ENCODE measurements at places on chromosomes 7 and 10.

DNA sequence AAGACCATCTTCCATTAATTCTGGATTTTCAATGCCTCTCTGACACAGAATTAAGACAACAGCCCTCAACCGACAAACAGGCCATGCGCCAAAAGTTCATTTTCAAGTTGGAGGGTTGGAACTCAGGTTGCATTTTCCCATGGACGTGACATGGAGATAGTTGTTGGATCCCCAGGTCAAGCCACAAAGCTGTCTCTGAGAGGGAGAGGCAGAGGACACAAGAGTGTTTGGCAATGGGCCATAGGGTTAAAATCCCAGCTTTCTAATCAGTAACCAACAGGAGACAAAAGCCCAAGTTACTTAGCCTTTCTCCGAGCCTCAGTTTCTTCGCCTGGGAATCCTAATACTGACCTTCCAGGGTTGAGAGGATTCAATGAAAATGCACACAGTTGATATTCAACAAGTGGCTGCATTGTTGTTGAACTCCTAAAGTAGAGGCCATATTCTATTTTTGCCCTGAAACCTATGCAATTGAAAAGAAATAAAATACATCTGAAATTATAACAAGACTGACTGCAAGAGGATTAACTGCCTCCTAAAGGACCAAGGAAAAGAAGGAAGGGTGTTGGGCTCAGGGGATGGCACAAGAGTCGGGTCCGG is 44.3 kb downstream of the SORBS1 start:
- no peak for DNase-seq

- DNase-seq: no peak
Observed at GRCh38 chr10:106780632-106781031, 383.9 kb downstream of the SORCS1 start.

GRCh38 chr7:110948280-110948679 is 142.6 kb upstream of the LRRN3 start:
- DNase-seq: no peak

GRCh38 chr10:36506261-36506660 is 619.1 kb upstream of the ANKRD30A start:
- DNase-seq: no peak

DNA sequence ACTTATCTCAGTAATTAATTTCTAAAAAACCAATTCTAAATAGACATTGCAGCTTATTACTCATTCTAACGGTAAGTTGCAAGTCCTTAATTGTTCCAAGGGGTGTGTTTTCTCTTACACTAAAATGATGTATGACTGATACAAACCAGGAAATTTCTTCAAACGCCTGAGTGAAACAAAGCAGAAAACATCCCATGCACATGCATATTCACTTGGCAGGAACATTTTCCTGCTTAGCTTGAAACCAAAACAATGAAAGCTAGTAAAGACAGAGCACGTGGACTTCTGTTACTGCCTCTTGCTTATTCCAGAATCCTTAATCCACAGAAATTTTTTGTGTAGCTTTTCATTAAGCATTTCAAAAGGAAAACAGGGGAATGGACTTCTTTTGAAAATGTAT is 187.7 kb downstream of the MTERF1 start:
- DNase-seq: no peak

GRCh38 chr10:88551246-88551645 is 31.9 kb downstream of the RNLS start:
- no peak for DNase-seq

- no peak for DNase-seq
Observed at GRCh38 chr7:116139007-116139406, 71.3 kb upstream of the TES start.

DNA sequence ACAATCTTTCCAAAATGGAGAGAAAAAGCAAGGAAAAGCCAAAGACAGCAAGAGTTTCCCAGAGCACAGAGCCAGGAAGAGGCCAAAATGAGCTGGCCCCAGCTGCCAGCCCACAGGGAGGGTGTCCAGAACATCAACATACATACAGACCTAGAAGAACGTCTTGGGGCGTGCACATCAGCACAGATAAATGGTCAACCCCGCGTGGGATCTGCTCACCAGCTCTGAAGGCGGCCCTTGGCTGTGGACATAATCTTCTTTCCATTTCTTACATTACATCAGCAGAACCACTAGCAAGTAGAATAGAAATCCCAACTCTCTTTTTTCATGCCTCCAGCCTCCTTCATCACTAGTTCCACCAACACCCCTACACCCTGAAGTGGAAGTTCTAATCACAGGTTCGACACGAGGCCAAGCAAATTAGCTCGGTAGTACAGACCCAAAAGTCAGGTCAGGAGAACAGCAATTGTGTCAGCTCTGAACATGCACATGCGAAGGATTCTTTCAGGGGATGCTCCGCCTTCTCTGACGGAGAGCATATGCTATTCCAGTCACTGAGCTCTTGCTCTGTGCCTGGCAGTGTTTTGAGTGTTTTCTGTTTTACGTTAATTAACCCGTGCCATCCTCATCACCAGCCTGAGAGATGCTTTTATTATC is 16.4 kb downstream of the SH3PXD2A start:
- no peak for DNase-seq

DNA sequence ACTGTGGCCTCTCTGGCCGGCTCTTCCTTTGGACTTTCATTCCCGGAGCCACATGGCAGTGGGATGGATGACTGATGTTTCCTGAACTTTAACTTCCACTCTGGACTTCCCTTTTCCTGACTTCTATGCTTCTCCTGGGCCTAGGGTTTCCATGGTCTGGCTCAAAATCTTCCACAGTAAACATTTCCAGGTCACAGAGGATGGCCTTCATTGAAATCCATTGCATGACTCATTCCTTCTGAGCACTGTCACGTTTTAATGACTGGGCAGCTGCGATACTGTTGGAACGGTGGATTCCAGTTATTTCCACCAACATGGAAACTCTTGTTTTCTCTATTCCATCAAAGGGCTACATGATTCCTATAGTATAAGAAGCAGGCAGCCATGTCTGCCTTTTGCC is 24.4 kb upstream of the ZNF273 start:
- peak; percentile 72 for DNase-seq

- DNase-seq: peak; percentile 47
Observed at GRCh38 chr10:44240584-44241205, 144.2 kb downstream of the CXCL12 start.

DNA sequence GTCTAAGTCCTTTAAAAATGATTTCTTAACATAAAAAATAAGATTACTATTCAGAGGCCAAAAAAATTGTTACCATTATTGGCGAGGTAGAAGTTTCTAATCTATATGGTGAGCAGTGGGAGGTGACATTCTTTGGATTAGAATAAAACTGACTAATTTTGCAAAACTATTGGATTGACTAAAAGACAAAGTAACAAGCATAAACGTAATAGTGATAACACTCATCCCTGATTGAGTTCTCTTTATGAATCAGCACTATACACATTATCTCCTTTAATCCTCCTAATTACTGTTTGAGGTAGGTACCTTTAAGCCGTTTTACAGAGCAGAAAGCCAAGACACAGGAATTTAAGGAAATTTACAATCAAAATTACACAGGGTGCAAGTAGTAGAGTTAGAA is 139.2 kb upstream of the NRP1 start:
- no peak for DNase-seq

GRCh38 chr10:44233561-44234482 is 151.1 kb downstream of the CXCL12 start:
- no peak for DNase-seq

DNA sequence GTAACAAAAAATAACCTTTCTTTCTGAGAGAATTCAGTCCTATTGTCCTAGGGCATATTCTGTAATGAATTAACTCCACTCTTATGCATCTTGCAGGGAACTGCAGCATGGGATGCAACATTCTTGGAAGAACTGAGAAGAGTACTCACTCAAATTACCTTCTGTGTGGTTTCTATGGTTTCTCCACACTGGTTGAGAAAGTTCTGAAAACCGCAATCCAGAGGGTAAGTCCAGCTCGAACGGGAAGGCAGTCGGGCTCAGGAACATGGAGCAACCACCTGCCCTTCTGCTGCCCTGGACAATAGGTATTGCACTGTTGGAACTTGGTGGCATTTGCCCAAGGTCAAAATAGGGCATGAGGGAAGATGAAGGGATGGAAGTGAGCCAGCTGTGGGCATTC is 59.6 kb upstream of the CDK13 start:
- no peak for DNase-seq

DNA sequence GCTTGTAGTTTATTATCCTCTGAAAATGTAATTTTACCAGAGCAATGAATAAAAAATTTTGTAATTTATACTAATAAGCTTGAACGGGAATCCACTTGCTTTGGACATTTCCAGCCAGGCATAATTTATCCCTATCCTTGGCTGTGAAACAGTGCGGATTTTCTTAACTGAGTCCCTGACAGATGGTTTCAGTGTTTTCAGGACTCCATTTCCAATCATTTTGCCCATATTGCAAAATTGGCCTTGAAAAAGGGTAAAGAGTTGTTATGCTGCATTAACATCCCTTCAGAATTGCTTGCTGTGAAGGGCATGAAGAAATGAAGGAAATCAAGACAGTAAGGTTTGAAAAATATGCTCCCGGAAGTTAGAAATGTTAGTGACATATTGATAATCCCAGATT is 57.7 kb downstream of the NXPH1 start:
- no peak for DNase-seq

DNA sequence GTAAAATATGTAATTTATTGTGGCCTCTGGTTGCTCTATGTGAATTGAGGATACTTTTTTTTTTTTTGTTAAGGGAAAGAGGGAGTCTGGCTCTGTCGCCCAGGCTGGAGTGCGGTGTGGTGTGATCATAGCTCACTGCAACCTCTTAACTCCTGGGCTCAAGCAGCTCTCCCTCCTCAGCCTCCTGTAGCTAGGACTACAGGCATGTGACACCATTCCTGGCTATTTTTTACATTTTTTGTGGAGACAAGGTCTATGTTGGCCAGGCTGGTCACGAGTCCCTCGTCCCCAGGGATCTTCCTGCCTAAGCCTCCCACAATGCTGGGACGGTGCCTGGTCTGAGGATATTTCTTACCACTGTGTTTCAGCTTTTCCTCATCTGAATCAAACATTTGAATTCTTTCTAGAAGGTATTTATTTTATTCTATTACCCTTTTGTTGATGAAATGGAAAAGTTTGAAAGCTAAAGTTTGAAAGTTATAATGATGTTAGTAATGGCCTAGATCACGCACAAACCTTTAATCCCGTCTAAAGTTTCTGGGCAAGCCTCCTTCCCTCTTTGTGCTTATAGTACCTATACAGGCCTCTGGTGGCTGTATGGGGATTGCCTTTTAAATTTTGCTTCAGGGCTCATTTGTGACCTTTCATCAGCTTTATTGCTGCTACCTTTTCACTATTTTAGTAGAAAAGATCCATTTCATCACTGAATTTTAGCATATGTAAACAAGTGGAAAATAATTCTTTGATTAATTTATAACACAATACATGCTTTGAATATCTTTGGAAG is 2.0 kb downstream of the IFRD1 start:
- DNase-seq: peak; percentile 79

GRCh38 chr7:152392254-152392653 is 43.5 kb downstream of the KMT2C start:
- DNase-seq: no peak

- DNase-seq: peak; percentile 92
Observed at GRCh38 chr10:102409604-102410428, 8.8 kb downstream of the PSD start.

DNA sequence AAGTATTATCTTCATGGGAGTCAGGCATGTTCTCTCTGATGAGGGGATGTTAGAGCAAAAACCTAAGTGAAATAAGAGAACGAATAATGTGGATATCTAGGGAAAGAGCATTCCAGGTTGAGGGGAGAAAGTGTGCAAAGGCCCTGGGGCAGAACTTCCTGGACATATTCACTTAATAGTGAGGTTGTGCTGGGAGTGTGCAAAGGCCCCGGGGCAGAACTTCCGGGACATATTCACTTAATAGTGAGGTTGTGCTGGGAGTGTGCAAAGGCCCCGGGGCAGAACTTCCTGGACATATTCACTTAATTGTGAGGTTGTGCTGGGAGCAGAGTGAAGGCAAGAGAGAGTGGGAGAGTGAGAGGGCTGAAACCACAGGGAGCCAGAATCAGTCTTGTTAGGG is 11.8 kb downstream of the PON1 start:
- no peak for DNase-seq

DNA sequence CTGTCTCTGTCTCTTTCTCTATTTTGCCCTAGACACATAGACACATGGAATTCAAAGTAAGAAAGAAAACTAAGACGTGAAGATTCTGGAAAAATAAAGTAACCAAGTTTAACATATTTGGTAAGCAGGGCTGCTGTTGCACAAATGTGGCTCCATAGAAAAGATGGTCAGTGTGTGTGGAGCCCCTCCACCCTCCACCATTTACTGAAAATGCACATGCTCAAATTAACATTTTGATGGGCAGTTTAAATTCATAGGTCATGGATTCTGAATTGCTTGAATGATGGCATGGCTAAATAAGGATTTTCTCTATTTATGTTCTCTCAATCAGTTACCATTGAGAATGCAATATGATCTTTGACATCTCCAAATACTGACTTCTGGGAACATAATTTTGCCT is 165.5 kb upstream of the CHRM2 start:
- no peak for DNase-seq
